ENCODE measurements at places on chromosomes 6 and 20.

GRCh38 chr20:4021906-4022305 lies 6.5 kb upstream of the RNF24 start:
- no peak for DNase-seq

DNA sequence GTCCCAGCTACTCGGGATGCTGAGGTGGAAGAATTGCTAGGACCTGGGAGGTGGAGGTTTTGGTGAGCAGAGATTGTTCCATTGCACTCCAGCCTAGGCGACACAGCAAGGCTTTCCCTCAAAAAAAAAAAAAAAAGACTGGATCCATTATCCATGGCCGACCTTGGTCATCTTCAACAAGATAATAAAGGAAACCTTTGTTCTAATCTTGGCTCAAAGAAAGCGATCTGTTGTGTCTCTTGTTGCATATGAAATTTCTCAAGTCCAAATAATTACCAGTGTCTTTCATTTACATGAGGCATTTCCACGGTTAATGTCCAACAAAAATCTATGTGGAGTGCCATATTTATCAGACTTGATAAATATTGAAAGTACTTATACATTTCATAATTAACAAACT lies 23.7 kb upstream of the KIF16B start:
- no peak for DNase-seq

- no peak for DNase-seq
These were observed 29.7 kb downstream of the ATXN1 start for GRCh38 chr6:16731478-16732051.

DNA sequence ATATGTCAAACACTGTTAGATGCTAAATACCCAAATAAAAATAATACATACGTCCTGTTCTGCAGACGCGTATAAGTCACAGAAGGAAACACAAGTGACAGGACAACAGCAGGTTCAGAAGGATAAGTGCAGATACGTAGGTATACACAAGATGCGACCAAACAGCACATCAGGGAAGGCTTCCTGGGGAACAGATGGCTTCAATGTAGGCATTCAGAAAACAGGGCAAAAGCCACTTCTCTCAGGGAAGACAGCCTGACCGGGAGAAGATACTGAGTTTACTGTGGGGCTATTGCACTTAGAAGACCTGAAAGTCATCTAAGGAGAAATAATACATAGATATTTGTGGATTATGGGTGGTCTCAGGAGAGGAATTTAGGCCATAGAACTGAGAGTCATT lies 1.9 kb downstream of the HLA-DPA1 start:
- DNase-seq, result no peak

GRCh38 chr6:8029243-8029870 lies 34.8 kb downstream of the BLOC1S5 start:
- DNase-seq, result no peak

DNA sequence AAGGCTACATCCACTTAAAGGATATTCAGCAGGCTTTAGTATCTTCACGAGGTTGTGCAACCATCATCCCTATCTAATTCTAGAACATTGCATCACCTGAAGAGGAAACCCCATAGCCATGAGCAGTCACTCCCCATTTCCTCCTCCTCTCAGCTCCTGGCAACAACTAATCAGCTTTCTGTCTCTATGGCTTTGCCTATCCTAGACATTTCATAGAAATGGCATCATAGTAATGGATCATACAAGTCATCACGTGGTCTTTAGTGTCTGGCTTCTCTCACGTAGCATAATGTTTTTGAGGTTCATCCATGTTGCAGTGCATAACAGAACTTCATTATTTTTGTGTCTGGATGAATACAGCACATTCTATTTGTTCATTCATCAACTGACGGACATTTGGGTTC lies 20.5 kb downstream of the SNAI1 start:
- DNase-seq, result no peak

- DNase-seq, result no peak
These were observed 640 bp downstream of the SAYSD1 start for GRCh38 chr6:39114388-39114703.

GRCh38 chr6:70549327-70549726 lies 17.4 kb upstream of the SDHAF4 start:
- no peak for DNase-seq

DNA sequence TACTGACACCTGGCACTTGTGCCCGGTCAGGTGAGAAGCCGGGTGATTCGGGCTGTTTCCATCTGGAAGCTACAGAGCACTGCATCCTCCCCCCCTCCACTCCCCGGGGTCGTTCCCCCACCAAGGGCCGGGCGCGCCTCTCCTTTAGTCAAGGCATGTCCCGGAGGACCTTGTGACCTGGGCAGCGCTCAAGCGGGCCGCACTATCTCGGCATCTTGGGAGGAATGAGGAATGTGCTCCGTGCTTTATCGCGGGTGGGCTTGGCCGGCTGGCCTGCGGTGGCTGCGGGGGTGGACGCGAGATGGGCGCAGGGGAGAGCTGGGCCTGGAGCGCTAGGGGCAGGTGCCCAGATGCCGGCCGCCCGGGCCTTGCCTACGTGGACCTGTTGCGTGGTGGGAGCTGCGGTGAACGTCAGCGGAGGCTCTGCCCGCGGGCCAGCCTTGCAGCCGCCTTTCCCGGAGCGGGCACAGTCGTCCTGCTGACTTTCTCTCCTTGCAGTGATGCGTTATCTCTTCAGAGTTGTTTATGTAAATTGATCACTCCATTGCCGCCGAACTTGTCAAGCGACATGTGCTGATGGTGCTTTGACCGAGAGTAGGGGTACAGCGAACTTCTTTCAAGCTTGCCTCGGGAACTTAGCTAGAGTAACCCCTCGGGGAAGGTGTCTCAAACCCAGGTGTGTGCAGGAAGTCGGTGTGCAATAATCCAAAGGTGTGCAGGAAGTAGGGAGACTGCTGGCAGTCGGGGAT lies 1.1 kb downstream of the LRRC1 start:
- peak; percentile 1 for DNase-seq

DNA sequence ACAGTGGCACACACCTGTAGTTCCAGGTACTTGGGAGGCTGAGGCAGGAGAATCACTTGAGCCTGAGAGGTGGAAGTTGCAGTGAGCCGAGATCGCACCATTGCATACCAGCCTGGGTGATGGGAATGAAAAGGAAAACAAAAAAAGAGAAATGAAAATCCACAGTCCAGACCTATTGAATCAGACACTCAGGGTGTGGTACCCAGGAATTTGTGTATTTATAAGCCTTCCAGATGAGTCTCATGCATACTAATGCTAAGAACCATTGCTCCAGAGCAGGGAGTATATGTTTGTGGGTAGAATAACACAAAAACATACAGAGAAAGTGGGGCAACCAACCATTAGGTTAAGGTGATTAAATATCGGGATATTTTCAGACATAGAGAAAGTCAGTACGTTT lies 36.1 kb upstream of the PLCB4 start:
- no peak for DNase-seq

- DNase-seq, result no peak
These were observed 285.2 kb downstream of the UST start for GRCh38 chr6:149031859-149032598.

DNA sequence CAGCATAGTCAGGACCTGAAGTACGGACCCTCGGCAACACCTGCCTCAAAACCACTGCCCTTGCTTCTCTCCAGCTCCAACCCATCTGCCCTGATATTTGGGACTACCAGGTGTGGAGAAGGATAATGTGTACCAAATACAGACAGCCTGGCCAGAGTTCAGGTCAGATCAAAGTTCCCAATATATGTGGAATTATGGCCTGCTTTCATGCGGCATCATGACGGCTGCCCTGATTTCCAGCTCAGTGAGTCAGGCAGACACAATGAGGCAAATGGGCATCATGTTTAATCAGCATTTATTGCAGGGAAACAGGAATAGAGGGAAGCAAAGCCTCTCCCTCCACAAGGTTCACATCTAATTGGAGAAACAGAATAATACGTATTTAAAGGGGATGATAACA lies 57.9 kb downstream of the FRK start:
- DNase-seq, result no peak

DNA sequence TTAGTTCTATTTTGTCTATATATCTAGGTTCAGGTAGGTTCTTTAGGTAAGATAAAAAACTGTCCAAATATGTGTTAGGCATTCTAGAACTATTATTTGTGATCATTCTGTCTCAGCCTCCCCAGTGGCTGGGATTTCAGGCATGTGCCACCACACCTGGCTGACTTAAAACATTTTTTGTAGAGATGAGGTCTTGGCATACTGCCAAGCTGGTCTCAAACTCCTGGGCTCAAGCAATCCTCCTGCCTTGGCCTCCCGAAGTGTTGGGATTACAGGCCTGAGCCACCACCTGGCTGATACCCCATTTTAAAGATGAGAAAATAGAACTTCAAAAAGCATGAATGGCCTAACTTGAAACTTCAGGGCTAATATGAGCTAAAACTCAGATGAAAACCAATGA lies 33.9 kb downstream of the LHFPL5 start:
- no peak for DNase-seq

GRCh38 chr6:21753241-21754108 lies 159.9 kb downstream of the SOX4 start:
- DNase-seq, result no peak

GRCh38 chr6:125827788-125828320 lies 37.1 kb downstream of the NCOA7 start:
- no peak for DNase-seq

DNA sequence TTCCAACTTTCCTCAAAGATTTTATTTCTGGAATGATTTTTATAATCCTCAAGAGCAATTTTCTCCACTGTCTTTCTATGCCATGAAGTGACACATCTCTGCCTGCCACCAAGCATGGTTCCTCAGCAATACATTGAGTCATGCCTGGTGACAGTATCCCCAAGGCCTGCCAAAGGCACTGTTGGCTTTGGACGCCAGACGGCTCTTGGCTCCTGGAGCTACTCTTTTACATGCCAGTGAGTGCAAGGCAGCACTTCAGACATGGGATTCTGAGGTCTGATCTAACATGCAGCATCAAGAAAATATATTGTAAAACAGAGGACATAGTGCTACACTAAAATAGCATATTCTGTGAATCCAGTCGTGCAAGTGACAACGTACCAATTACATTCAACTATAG lies 20.1 kb upstream of the PLEKHG1 start:
- DNase-seq, result no peak

- DNase-seq, result no peak
These were observed 4.9 kb downstream of the ELMO2 start for GRCh38 chr20:46401478-46401860.

DNA sequence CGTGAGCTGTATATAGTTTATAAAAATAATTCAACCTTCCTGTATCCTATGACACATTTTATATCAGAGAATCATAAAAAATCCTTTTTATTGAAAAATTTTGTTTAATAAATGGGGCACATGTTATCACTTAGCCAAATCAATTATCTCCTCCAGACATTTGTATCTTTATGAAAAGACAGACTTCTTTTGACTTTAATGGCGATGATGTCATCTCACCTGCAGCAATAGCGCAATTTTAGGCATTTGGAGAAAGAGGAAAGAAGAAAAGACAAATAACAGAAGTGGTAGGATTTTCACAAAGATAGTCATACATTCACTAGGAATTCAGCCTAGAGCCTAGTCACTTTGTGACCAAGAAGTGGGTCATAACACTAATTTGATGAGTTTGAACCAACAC lies 444.5 kb downstream of the PREX1 start:
- DNase-seq, result no peak

GRCh38 chr20:63589261-63590217 lies 15.5 kb upstream of the HELZ2 start:
- no peak for DNase-seq

GRCh38 chr6:88547768-88548167 lies 381.6 kb upstream of the CNR1 start:
- DNase-seq, result no peak

GRCh38 chr6:6224933-6225486 lies 95.5 kb downstream of the F13A1 start:
- DNase-seq, result no peak

GRCh38 chr20:46222521-46223007 lies 85.7 kb downstream of the CDH22 start:
- DNase-seq, result no peak

DNA sequence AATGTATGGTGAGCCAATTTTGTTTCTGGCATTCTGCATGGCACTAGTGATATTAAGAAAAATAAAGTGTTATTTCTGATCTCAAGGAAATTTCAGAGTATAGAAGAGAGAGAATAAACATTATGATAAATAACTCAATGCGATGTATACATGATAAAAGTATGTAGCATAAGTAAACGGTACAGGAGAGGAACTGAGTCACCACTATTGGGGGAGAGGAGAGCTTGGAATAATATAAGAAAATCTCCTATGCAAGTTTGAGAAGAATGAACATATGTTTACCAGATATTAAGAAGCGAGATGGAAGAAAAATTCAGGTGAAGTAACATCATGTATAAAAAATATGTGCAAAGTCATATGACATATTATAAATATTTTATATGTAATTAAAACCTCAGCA lies 1230.3 kb upstream of the CITED2 start:
- DNase-seq, result no peak

DNA sequence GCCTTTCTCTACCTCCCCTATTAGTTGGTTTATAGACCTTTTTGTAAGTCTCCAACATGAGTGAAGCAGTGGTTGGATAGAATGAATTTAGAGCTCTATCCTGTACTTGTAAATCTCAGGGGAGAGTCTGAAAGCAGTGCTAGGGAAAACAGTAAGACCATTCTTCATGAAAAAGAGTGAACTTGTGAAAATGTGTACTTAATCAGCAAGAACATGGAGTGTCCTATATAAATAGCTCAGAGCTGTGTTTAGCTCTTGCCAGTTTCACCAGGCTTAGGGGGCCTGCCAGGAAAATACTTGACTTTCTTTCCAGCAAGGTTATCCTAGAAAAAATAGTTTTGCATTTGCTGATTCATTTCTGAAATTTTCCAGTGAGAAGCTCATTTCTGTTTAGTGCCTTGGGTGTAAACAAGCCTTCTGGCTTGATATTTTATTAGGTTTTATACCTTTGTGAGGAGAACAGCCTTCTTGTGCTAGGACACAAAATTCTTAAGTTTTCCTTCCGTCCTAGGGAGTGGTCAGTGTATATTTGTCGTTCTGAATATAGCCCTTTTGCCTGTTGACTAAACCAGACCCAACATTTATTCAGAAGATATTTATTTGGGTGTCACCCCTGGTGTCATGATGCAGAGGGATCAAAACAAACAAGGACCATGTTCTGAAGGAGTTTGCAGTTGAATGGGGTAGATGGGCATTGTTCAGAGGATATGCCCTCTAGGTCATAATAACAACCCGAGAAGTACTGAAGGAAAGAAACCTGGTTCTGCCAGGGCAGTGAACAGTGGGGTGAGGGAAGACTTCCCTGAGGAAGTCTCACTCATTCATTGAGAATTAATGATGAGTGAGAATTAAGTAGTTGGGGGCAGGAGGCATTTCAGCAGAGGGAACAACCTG lies 7.6 kb downstream of the ARFGEF2 start:
- DNase-seq, result no peak

GRCh38 chr20:33568378-33568777 lies 78.5 kb downstream of the CBFA2T2 start:
- no peak for DNase-seq

- DNase-seq, result no peak
These were observed 120.5 kb downstream of the HIVEP1 start for GRCh38 chr6:12132351-12133222.

DNA sequence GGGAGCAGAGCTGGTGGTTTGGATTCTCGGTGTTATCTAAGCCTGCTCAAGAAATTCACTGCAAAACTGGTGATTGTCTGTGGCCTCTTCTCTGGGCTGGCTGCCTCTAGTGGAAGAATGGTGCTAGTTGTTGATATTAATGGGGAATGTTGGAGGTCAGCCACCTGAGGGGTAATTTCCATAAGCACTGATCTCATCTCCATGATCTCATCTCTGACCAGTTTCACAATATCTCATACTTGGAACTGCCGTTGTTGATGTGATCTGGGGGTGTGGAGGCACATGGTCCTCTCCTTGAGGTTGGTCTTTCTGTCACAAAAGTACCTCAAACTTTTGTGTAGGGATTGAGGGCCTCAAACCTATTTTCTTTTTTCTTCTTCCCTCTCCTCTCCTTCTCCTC lies 102.6 kb downstream of the CD109 start:
- no peak for DNase-seq
